ENCODE measurements at places on chromosomes 7 and 10.

DNA sequence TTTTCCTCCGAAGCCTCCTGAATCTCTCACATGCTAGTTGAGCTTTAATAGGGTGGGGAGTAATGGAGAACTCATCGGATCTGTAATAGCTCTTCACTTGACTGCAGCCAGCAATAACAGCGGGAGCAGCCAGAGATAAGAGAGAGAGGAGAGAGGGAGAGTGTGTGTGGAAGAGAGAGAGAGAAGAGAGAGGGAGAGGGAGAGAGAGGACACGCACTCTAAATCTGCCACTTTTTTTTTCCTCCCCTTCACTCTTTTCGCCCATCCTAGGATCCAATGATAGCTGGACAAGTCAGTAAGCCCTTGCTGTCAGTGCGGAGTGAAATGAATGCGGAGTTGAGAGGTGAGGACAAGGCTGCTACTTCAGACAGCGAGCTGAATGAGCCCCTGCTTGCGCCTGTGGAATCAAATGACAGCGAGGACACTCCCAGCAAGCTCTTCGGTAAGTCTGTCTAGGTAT lies 107.9 kb downstream of the POU6F2 start:
- peaks cover 15% of the 10 kb centered on the region for H3K27me3 ChIP-seq
- no peak overlapping the region for H3K4me3 ChIP-seq
- H3K4me1 ChIP-seq = no peaks in the 10 kb centered on the region
- DNase-seq = no peak
- H3K36me3 ChIP-seq = no peaks in the 10 kb centered on the region

DNA sequence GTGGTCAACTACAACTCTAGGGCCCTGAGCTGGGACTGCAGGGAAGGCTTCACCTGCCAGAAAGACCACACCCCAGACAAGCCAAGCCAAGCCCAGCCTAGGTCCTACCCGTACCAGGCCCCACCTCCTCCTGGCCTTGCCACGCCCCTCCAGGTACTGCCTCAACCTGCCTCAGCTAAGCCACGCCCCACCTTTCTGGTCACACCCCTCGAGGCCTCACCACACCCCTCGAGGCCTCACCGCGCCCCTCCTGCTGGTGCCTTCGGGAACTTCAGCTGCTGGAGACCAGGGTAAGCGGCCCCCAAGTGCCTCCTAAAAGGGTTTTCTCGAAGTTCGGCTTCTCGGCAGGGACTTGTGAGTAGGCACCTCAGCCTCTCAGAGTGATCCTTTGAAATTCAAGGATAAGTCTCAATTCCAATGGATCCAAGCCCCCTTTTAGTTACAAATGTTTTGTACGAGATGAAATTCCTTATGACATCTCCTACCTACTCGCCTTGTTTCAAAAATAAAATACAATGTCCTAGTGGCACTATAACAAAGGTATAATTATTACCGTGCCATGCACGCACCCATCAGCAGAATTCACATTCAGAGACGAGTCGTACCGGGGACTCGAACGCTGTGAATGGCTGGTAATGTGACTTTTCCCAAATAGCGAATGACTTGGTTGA lies 171.2 kb downstream of the ARHGAP21 start:
- H3K4me1 ChIP-seq = no peaks in the 10 kb centered on the region
- DNase-seq = peak; percentile 80
- no peak overlapping the region for H3K27ac ChIP-seq
- H3K36me3 ChIP-seq = no peaks in the 10 kb centered on the region

GRCh38 chr7:26369593-26369992 lies 77.9 kb downstream of the SNX10 start:
- peaks cover 6% of the 10 kb centered on the region for H3K36me3 ChIP-seq
- H3K4me3 ChIP-seq = peak overlapping the region; percentile 6
- peaks cover 15% of the 10 kb centered on the region for H3K4me1 ChIP-seq
- peaks cover 26% of the 10 kb centered on the region for H3K27me3 ChIP-seq
- DNase-seq = no peak

GRCh38 chr10:44619975-44620374 lies 235.1 kb upstream of the CXCL12 start:
- no peak for DNase-seq
- H3K36me3 ChIP-seq = no peaks in the 10 kb centered on the region
- no peak overlapping the region for H3K27ac ChIP-seq
- H3K4me1 ChIP-seq = no peaks in the 10 kb centered on the region
- H3K27me3 ChIP-seq = no peaks in the 10 kb centered on the region
- H3K4me3 ChIP-seq = no peak overlapping the region

DNA sequence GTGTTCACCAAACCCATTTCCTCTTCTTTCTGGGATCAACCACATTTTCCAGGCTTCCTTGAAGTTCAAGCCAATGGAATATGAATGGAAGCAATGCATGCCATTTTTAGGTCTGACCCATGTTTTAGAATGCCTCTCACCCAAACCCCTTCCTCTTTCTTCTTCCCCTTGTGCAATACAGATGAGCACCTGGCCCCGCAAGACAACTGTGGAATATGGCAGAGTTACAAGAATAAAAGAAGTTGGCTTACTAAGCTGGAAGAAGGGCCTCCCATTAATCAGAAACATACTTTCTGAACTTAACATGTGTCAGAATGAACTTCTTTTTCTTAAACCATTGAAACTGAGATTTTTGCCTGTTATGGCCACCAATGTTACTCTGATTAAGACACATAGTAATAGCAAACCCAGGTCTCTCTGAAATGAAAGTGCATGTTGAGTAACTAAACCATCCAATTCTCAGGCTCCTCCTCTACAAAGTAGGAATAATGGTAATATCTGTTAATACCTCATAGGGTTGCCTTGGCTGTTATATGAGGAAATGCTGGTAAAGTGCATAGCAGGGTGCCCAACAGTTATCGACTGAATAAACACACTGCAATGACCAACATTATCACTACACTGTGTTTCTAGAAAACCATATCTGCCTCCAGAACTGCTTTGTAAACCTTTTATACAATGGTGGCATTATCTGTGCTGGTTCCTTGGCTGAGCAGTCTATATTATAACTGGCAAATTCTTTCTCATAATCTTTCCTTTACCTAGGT lies 382.2 kb upstream of the NRP1 start:
- no peaks in the 10 kb centered on the region for H3K36me3 ChIP-seq
- H3K27me3 ChIP-seq = no peaks in the 10 kb centered on the region

GRCh38 chr7:44956157-44956766 lies 22.6 kb downstream of the MYO1G start:
- no peaks in the 10 kb centered on the region for H3K36me3 ChIP-seq
- H3K27me3 ChIP-seq = no peaks in the 10 kb centered on the region
- no peak overlapping the region for H3K27ac ChIP-seq
- no peaks in the 10 kb centered on the region for H3K4me1 ChIP-seq

DNA sequence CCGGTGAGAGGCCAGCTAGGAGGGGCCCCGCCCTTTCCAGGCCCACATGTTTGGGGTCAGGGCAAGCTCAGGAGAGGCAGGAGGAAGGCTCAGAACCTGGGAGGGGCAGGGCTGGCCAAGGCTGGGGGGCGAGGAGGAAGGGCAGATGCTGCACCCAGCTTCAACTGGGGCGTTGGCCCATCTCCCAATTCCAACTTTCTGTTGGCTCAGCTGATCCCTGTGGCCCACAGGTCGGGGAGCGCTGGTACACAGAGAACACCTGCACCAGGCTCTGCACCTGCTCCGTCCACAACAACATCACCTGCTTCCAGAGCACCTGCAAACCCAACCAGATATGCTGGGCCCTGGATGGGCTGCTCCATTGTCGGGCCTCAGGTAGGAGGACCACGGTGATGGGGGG lies 40.1 kb downstream of the ZAN start:
- H3K36me3 ChIP-seq = no peaks in the 10 kb centered on the region
- no peak overlapping the region for H3K4me3 ChIP-seq
- H3K27ac ChIP-seq = no peak overlapping the region
- DNase-seq = no peak
- no peaks in the 10 kb centered on the region for H3K27me3 ChIP-seq
- H3K4me1 ChIP-seq = no peaks in the 10 kb centered on the region

GRCh38 chr10:986881-987619 lies 1.2 kb upstream of the GTPBP4 start:
- peak; percentile 36 for DNase-seq
- H3K4me1 ChIP-seq = peaks cover 29% of the 10 kb centered on the region
- peak overlapping the region; percentile 98 for H3K4me3 ChIP-seq
- no peaks in the 10 kb centered on the region for H3K27me3 ChIP-seq
- peak overlapping the region; percentile 94 for H3K27ac ChIP-seq

DNA sequence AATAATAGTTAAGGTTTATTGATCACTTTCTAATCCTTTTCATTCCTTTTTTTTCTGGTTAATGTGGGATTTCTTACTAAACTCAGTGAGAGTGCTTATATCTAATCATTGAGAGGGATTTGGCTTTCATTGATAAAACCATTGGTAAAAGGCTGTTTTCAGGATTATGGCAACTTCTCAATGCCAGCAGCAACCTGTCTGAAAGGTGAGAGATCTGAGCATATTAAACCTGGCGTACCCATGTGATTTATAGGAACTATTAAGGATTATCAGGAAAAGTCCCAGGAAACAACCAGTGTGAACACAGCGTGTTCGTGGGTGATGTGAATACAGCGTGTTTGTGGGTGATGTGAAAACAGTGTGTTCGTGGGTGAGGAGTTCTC lies 65.9 kb downstream of the PDIA4 start:
- H3K4me1 ChIP-seq = peaks cover 4% of the 10 kb centered on the region
- no peak for DNase-seq
- peak overlapping the region; percentile 83 for H3K27ac ChIP-seq
- no peaks in the 10 kb centered on the region for H3K36me3 ChIP-seq

DNA sequence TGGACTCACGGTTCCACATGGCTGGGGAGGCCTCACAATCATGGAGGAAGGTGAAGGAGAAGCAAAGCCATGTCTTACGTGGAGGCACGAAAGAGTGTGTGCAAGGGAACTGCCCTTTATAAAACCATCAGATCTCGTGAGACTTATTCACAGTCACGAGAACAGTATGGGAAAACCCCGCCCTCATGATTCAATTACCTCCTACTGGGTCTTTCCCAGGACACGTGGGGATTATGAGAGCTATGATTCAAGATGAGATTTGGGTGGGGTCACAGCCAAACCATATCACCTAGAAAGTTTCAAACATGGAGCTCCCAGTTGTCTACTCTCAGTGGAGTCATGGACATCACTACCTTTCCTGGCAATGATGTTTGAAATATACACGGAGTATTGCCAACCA lies 49.6 kb downstream of the CYCS start:
- DNase-seq = no peak
- no peak overlapping the region for H3K27ac ChIP-seq
- no peaks in the 10 kb centered on the region for H3K36me3 ChIP-seq
- no peaks in the 10 kb centered on the region for H3K27me3 ChIP-seq
- no peak overlapping the region for H3K4me3 ChIP-seq

DNA sequence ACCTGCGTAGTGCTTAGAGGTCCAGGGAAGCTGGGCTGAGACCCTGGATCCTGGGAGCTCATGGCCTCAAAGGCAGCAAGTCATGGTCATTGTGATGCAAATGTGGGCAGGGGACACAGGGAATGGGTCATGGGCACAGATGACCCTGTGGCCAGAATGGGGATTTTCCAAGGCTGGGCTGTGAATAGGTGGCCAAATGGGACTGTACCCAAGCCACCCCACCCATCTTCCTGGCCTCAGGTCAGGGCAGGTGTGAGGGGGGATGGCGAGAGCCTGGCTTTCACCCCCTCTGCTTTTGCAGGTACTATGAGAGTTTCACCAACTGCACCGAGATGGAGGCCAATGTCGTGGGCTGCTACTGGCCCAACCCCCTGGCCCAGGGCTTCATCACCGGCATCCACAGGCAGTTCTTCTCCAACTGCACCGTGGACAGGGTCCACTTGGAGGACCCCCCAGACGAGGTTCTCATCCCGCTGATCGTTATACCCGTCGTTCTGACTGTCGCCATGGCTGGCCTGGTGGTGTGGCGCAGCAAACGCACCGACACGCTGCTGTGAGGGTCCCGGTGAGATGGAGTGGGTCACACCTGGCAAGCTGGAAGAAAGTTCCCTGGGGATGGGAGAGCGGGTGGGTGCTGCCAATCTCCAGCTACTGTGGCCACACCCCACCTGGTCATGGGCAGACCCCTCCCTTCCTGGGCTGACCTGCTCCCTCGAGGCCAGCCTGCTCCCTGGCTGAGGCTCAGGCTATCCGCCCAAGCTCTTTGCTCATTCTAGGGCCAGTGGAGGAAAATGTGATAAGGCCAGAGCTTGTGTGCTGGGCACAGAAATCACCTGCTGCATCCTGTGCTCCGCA lies 25.5 kb downstream of the RAMP3 start:
- DNase-seq = peak; percentile 59
- no peak overlapping the region for H3K4me3 ChIP-seq
- no peaks in the 10 kb centered on the region for H3K27me3 ChIP-seq
- H3K27ac ChIP-seq = no peak overlapping the region
- H3K36me3 ChIP-seq = no peaks in the 10 kb centered on the region

DNA sequence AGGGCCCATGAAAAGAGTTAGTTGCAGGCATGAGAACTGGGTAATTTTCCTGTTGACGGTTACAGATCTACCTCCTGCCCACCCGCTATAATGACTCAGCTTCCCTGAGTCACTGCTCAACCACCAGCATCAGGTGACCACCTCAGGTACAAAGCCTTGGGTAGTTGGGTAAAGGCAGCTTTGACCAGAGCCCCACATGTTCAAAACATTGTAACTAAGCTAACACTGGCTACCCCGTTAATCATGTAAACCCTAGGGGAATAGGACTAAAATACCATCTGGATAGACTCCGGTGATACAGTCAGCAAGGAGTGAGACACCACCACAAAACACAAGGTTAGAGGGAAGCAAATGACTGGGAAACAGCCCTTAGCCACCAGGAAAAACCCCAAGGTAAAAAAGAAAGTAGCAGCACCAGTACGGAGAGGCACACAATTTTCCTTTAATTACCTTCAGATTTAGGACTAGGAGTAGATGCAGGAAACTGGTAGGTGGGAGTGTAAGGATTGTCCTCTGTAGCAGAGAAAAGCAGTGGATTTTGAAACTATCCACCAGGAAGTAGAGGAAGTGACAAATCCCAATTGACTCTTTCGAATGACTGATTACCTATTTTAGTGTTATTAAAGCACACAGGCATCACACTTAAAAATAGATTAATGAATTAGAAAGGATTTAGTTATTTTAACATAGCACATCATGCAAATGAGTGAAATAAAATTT lies 103.5 kb upstream of the PDLIM1 start:
- H3K36me3 ChIP-seq = peaks cover 16% of the 10 kb centered on the region
- no peak overlapping the region for H3K27ac ChIP-seq
- no peaks in the 10 kb centered on the region for H3K27me3 ChIP-seq
- no peak for DNase-seq
- H3K4me3 ChIP-seq = no peak overlapping the region
- H3K4me1 ChIP-seq = peaks cover 36% of the 10 kb centered on the region

DNA sequence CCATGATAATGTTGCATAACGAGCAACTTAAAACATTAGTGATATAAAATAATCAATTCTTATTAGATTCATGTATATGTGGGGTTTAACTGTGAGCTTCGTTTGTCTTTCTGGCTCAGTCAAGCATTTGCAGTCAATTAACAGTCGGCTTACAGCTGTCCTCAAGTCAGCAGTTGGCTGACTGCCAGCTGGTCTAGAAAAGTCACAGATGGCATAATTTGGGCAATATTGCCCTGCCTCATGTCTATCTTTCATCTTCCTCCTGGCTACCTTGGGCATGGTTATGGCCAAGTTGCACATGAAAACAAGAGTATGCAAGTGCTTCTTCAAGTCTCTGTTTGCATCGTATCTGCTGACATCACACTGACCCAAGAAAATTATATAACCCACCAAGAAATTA lies 186.1 kb upstream of the ZWINT start:
- H3K27me3 ChIP-seq = no peaks in the 10 kb centered on the region
- no peak overlapping the region for H3K4me3 ChIP-seq
- no peak overlapping the region for H3K27ac ChIP-seq
- H3K4me1 ChIP-seq = no peaks in the 10 kb centered on the region
- no peaks in the 10 kb centered on the region for H3K36me3 ChIP-seq
- no peak for DNase-seq
